ENCODE measurements at places on chromosomes 13 and 19.

DNA sequence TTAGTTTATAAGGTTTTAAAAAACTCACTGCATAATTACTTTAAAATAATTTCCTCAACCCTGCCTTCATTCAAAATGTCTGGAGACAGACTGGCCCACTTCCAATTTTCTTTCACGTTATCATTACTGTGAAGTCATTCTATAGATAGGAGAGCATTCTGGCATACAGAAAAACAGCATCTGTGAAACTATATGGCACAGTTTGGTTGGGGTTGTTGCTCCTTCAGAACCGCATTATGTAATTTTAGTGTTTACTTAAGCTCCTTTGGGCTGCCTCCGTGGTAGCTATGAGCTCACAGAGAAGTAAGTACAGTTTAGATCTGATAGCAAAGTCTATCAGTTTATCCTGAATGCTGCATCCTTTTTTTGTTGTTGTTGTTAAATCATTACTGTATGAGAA lies 104.3 kb downstream of the KCNRG start:
- no peak for DNase-seq

DNA sequence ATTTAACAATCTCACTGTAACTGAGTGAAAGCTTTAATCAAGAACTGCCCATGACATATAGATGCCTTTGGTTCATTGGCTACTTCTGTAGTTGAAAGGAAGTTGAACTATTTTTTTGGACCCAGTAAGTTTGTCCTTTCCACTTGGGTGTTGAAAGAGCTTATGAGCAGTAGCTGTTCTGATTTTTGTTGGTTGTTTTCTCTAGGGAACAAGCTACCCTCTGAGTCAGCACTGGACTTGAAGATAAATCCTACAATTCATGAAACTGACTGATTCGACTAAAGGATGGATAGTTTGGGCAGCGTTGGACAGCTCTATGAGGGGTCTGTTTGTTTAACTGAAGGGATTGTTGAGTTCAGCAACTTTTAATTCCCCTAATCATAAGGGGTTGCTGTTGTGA lies 101.0 kb downstream of the PAN3 start:
- no peak for DNase-seq

DNA sequence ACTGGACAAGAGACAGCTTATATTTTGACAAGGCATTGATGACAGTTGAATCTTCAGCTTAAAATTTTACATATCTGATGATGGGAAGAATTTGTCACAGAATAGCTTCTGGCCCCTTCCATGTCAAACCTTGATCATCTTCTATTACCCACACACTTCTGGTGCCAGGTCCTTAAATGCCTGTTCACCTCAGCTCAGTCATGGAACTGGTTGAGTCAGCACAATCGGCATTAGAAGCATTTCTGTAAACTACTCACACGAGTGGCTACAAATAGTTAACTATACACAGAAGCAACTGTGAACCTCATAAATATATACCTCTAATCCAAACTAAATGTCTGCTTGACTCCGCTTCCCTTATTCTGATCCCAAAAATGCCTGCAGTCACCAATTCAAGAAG lies 161.2 kb downstream of the FOXO1 start:
- DNase-seq, result no peak

DNA sequence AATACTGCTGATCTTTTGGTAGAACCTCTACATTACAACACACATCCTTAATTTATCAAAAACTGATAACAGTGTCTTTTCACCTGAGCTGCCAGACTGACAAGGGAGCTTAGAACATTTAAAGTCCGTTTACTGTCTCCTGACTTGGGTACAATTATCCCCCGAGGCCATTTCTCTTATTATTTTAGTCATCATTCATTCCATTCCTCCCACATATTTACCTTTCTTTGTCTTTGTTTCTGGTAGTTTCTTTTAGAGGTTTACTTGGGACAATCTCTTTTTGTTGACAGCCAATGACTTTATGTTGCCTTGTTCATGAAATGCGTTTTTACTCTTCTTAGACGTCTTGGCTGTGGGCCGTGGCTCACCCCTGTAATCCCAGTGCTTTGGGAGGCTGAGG lies 186.9 kb downstream of the PCCA start:
- no peak for DNase-seq

DNA sequence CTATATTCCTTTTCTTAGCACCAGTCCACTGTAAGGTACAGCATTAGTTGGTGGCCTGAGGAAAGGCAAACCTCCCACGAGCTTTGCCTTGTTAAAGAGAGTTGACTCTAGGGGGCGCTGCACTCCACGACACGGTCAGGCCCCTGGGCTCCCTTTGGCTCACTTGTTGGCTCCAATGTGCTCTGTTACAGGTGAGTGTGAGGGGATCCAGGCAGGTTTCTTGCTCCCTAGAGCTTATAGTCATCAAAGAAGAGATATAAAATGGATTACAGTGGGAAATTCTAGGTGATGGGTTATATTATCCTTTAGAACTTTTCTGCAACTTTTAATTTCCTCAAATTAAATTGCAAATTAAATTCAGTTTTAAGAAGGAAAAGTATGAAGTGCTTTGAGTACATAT lies 3.7 kb downstream of the WDR87 start:
- peak; percentile 78 for DNase-seq

GRCh38 chr19:48518207-48518606 lies 6.6 kb upstream of the LMTK3 start:
- no peak for DNase-seq

- no peak for DNase-seq
These were observed at the start of gene TGFBR3L for GRCh38 chr19:7914598-7915045. Gene TGFBR3L (plus strand): TSS chr19:7914830.

DNA sequence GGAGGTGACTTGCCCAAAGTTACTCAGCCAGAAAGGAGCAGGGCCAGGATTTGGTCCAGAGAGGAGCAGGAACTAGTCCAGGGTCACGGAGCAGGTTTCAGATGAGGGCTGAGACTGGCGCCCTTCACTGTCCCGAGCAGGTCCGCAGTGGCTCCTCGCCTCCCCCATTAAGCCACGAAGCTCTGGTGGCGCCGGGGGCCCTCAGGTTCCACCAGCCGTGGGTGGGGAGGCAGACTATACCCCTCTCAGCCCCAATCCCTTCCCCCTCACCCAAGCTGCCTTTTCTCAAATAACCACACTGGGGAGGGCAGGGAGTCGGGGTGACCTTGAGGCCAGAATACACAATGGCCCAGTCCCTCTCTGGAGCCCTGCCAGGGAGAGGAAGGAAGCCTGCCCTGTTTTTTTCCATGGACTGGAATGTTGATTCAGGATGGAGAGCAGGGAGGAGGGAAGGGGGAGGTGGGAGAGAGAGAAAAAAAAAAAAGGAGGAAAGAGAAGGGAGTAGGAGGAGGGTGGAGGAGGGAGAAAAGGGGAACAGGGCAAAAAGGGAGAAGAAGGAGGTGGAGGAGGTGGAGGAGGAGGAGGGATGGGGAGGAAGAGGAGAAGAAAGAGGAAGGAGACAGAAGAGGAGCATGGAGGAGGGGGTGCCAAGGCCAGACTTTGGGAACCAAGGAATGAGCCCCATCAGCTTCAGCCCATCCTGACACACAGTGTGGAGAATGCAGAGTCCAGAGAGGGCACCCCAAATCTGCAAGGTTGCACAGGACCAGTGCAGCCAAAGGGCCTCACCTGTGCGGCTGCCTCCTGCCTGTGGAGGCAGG lies 19.7 kb downstream of the CEACAM16 start:
- peak; percentile 58 for DNase-seq

- DNase-seq, result no peak
These were observed 20.1 kb downstream of the CAPN12 start for GRCh38 chr19:38723990-38724854.

DNA sequence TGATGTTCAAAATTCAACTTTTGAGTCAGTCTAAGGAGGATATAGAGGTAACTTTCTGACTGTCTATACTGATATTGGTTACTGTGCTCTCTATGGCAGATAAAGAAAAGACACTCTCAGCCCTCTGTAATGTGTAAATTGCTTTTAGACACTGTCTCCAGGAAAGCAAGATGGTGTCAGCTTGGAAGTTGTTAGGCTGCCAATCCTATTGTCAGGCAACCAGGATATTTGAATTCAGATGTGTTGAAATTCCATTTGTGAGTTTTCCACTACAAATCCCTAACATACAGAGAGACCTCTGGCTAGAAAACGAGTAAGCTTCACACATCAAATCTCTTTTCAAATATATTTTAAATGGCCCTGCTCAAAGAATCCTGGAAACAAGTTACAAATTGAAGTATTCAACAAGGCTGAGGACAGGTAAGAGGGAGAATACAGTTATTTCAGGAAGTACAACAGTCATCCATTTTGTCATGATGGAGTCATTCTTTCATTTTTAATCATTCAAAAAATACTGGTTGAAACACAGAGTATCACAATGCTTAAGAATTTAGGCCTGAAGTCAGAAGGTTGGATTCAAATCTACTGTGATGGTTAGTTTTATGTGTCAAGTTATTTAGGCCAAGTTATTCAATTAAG lies 312.0 kb downstream of the OLFM4 start:
- no peak for DNase-seq

DNA sequence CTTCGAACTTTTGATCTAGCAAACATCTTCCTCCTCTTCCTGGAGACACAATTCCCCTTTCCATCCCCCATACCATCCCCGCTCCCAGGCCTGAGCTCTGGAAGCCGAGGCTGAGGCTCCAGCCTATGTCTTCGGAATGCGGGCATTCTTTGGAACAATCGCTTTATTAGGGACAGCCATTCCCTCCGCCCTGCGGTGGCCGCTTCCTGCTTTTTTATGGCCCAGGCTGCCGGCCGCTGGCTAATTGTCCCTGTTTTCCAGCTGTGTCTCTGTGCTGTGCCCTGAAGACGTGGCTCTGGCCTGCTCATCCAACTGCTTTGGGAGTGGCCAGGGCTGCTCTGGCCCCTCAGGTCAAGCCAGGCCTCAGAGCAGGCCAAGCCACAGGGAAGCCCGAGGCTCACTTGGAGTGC lies 2.1 kb upstream of the CDX2 start:
- no peak for DNase-seq

DNA sequence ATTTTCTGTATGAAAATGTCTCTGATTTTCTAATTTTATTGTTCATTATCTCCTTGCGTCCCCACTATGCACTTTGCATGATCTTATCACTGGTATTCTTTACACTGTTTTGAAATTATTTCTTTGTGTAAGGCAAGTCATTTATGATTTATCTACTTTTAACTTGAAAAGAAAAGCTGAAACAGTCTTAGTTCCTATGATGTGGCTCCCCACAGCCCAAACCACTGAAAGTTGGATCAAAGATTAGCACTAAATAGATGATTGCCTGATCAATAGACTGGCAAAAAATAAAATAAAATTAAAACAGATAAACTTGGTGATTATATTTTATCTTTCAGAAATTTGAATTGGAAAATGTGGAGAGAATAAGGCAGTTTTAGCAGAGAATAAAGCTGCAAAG lies 1101.9 kb downstream of the PCDH9 start:
- DNase-seq, result no peak

DNA sequence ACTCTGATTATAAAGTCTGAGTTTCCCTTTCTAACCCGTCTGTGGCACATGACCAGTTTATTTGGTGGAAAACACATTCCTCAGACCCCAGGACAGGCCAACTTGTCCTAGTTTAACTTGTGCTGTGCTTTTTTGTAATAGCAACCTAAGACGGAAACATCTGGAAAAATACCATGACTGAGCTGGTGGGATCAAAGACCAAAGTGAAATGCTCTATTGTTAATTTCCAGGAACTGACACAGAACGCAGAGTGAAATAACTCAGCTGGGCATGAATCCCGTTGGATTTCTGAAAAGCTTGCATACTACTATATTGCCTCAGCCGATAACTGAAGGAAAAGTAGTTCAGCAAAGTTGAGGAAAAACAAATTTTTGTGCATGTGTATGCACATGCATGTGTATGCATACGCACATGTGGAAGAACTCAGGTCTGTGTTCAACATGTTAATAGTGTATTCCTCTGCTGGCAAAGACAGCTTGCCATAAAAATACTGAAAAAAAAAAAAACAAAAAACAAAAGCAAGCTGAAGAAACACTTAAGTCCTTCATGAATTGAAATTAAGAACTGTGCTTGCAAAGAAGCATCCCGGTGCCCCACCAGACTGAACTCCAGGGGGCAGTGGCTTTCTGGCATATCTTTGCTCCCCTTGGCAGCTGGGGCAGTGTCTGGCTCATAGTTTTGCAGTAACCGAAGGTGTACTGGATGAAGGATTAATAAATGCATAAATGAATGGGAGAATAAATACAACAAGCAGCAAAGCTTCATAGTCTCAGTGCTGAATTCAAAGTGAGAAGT lies 187.8 kb downstream of the LHFPL6 start:
- peak; percentile 15 for DNase-seq

DNA sequence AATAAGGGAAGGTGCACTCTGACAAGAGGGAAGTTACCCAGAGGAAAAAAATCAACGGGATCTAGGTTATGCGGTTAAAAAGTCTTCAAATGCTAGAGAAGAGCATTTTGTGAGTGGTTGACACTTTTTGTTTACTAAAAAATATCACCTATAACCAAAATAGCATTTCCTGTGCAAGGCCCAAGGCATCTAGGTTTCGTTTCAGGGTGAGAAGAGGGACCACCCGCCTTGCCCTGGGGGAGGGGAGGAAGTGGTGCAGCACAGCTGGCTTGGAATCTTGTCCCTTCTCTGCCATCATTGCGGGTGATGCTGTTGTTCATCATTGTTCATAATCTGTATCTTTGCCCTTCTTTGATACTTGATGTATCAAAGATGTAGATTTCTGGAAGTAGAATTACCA lies 80.6 kb downstream of the NUFIP1 start:
- DNase-seq, result no peak

DNA sequence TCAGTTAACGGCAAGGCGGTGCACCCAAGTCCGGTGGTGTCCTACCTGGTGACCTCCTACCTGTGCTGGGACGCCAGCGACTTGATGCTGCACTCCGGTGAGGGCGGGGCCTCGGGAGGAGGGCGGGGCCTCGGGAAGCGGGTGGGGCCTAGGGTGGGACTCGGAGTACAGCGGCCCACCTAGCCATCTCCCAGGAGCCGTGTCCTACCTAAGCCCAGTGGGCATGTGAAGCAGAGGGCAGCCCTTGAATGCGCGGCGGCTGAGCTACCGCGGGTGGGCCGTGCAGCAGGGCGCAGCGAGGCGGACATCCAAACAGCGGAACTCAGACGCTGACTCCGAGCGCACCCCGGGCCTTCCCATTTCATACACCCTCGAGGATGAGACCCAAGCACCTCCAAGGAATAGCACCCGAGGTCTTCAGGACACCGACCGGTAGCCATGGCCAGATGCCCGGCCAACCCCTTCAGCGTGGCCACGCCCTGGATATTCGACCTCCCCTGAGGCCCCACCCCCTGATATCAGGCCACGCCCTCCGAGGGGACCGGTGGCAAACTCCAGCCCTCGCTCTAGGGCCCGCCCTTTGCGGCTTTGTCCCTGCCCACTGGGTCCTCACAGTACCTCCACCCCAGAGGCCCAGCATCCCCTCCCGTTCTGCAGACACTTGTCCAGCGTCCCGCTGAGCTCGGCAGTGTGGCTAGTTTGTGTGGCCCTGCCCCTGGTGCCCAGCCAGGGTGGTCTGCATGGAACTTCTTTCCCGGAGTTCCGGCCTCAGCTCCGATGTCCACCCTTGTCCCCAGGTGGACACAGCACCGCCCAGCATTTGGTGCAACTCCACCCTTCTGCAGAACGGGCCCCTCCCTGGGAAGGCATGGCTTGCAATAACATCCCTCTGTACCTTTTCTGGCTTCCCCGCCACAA lies 5.4 kb downstream of the KLK1 start:
- no peak for DNase-seq

- DNase-seq, result no peak
These were observed 101.9 kb downstream of the KLF12 start for GRCh38 chr13:74032325-74032724.

GRCh38 chr19:55651236-55651635 lies 3.2 kb downstream of the CCDC106 start:
- DNase-seq, result no peak

All from HTR-8/SVneo (cell line).